ENCODE measurements at places on chromosomes 12 and 14. TPM values are rescaled to one million over a fixed set of nuclear protein-coding genes. Genes with fewer than 3 reads are reported as not detected.

DNA sequence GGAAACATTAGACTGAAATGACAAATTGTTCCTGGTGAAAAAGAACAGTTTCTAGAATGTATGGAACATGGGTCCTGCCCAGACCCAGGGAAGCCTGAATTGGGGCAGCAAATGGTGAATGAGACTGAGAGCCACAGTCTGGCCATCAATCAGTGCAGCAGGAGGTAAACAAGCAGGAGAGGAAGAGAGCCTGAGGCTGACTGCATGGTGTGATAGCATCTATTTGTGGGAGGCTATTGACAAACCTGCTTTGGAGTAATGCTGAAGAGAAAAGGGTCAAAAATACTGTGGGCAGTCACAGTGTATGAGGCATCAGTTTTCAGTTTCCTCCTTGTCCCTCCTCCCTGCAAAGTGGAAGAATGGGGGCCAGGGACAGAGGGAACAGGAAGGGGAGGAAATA is 136.8 kb downstream of the ANKS1B start:
- H3K4me3 ChIP-seq, result no peak overlapping the region
- DNase-seq, result no peak
- H3K27ac ChIP-seq, result no peak overlapping the region
- no peaks in the 10 kb centered on the region for H3K27me3 ChIP-seq
- H3K4me1 ChIP-seq, result no peaks in the 10 kb centered on the region

DNA sequence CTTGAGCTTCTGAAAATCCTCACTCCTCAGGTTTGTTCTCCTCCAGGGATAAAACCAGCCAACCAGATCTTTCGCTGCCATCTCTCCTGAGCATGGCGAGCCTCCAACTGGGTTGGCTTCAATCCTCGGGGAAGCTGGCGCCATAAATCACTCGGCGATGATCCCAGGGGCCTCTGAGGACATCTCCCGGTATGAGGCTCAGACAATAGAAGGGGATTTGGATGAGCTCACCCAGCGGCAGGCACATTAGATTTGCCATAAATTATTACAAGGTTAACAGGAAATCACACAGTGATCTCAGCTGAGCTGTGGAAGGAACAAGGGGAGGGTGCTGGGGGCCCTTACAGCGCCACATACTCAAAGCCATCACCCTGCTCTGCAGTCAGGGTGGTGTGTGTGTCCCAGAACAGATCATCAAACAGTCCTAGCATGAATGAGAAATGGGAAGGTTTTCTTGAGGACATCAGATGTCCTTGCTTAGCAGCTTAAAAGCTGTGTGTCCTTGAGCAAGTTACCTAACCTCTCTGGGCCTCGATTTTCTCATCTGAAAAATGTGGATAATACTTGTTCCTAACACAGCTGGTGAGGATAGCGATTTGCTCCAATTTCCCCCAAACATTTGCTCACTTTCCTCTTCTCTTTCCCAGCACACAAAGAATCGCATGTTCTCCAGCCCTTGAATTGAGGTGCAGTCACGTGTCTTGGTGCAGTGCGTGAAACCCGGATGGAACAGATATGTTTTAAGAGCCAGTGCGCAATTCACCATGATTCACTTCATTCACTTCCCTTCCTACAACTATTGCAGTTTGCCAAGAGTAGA is 142.8 kb downstream of the SCARB1 start:
- no peaks in the 10 kb centered on the region for H3K36me3 ChIP-seq
- no peaks in the 10 kb centered on the region for H3K27me3 ChIP-seq
- peaks cover 25% of the 10 kb centered on the region for H3K4me1 ChIP-seq
- DNase-seq, result peak; percentile 85

The OTX2 gene
- total RNA-seq, result not detected

DNA sequence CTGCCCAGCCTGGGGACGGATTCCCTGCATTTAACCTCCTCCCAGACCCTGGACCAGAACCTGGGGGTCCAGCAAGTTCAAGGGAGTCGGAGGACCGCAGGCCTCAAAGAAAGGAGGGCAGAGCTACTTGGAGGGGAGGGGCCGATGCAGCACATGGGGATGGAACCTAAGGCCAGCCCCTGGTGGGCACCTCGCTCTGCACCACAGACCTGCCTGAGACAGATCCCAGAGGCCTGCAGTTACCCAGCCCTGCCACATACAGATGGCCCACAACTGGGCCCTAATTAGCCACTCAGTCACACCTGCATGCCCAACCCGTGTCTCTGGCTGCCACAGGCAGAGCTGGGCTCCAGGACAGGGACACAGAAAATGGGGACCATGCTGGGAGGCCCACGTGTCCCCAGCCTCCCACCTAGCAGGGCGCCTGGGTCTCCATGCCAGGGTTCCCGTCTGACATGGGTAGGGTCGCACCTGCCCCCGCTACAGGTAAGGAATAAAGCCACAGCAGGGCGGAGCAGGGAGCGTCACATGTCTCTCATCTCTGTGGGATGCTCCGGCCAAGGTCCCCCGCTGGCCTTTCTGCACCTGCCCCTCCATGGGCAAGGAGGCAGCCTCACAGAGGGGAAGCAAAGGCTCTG is 16.7 kb downstream of the AKT1 start:
- no peak overlapping the region for H3K4me3 ChIP-seq
- H3K27ac ChIP-seq, result no peak overlapping the region
- no peaks in the 10 kb centered on the region for H3K4me1 ChIP-seq

The IGF1 gene
- total RNA-seq, result 0.20 TPM

GRCh38 chr12:71092290-71092689 is 65.5 kb downstream of the TSPAN8 start:
- H3K27me3 ChIP-seq, result no peaks in the 10 kb centered on the region
- no peak overlapping the region for H3K27ac ChIP-seq
- no peak for DNase-seq
- H3K4me1 ChIP-seq, result no peaks in the 10 kb centered on the region
- H3K4me3 ChIP-seq, result no peak overlapping the region

GRCh38 chr14:24312736-24313507 is 1.6 kb downstream of the LTB4R start:
- H3K4me3 ChIP-seq, result no peak overlapping the region
- H3K4me1 ChIP-seq, result no peaks in the 10 kb centered on the region
- peak; percentile 38 for DNase-seq
- no peaks in the 10 kb centered on the region for H3K27me3 ChIP-seq
- H3K36me3 ChIP-seq, result peaks cover 13% of the 10 kb centered on the region

DNA sequence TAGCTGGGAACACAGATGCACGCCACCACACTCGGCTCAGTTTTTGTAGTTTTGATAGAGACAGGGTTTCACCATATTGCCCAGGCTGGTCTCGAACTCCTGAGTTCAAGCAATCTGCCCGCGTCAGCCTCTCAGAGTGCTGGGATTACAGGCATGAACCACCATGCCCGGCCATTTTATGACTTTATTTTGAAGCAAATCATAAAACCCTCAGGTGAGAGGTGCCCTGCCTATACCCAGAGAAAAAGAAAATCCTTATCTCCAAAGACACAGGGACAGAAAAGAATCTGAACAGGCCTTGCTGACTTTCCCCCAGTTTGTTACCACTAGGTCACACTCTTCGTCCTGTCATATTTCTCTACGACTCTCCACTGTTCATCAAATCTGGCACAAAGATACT is 48.8 kb downstream of the DAO start:
- no peaks in the 10 kb centered on the region for H3K27me3 ChIP-seq
- no peaks in the 10 kb centered on the region for H3K4me1 ChIP-seq
- no peak for DNase-seq

GRCh38 chr12:116202940-116203339 is 74.6 kb downstream of the MED13L start:
- H3K4me3 ChIP-seq, result no peak overlapping the region
- no peak for DNase-seq
- no peak overlapping the region for H3K27ac ChIP-seq
- H3K4me1 ChIP-seq, result peaks cover 27% of the 10 kb centered on the region
- H3K36me3 ChIP-seq, result no peaks in the 10 kb centered on the region

The PTCSC3 gene
- total RNA-seq, result not detected

DNA sequence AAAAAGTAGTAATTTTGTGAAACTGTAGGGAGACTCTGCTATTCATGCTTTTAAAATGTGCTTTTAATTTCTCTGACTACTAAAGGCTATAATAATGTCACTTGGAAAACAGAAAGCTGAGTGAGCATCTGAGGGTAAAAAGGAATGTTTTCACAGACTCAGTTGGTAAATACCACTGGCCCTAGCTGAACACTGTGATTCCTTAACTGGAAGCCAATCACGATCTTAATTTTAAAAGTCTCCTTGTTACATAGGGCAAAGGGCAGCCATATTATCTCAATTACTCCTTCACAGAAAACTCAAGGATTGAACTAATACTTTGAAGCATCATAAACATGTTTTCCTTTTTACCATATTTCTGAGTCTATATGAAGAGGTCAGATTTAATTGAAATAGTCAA is 41.9 kb downstream of the PAWR start:
- H3K4me3 ChIP-seq, result no peak overlapping the region
- no peak overlapping the region for H3K27ac ChIP-seq
